ENCODE measurements at places on chromosomes 13 and 19. TPM values are rescaled to one million over a fixed set of nuclear protein-coding genes. Genes with fewer than 3 reads are reported as not detected.

The USHBP1 gene
- total RNA-seq: not detected

The LAIR1 gene
- total RNA-seq: 64.1 TPM

The DMPK gene
- 31.0 TPM for total RNA-seq

The PCDH17 gene
- not detected for total RNA-seq

DNA sequence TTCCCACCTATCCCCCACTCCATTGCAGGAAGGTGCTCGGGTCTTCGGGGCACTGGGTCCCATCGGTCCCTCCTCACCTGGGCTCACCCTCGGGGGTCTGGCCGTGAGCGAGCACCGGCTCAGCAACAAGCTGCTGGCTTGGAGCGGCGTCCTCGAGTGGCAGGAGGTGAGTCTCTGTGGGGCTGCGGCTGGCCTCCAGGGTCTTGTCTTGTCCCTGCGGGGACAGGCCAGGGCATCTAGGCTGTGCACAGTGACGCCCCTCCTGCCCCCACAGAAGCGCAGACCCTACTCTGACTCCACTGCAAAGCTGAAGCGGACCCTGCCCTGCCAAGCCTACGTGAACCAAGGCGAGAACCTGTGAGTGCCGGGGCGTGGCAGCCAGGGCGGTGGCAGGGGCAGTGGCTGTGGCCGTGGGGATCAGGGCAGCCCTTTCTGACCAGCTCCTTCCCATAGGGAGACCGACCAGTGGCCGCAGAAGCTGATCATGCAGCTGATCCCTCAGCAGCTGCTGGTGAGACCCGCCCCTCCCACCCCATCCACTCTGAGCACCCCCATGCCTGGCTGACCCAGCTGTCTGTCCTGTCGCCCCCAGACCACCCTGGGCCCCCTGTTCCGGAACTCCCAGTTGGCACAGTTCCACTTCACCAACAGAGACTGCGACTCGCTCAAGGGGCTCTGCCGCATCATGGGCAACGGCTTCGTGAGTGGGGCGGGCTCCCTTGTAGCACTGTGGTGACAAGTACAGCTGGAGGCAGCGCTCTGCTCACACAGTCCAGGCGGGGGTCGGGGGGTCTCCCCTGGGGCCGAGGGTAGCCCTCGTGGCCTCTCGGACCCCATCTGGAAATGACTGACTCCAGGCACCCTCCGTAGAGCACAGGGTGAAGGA, 3.7 kb downstream of the PTOV1 start:
- H3K4me3 ChIP-seq: no peak overlapping the region
- peaks cover 21% of the 10 kb centered on the region for H3K4me1 ChIP-seq
- H3K27me3 ChIP-seq: peaks cover 8% of the 10 kb centered on the region
- DNase-seq: no peak
- H3K36me3 ChIP-seq: no peaks in the 10 kb centered on the region
- H3K27ac ChIP-seq: no peak overlapping the region

DNA sequence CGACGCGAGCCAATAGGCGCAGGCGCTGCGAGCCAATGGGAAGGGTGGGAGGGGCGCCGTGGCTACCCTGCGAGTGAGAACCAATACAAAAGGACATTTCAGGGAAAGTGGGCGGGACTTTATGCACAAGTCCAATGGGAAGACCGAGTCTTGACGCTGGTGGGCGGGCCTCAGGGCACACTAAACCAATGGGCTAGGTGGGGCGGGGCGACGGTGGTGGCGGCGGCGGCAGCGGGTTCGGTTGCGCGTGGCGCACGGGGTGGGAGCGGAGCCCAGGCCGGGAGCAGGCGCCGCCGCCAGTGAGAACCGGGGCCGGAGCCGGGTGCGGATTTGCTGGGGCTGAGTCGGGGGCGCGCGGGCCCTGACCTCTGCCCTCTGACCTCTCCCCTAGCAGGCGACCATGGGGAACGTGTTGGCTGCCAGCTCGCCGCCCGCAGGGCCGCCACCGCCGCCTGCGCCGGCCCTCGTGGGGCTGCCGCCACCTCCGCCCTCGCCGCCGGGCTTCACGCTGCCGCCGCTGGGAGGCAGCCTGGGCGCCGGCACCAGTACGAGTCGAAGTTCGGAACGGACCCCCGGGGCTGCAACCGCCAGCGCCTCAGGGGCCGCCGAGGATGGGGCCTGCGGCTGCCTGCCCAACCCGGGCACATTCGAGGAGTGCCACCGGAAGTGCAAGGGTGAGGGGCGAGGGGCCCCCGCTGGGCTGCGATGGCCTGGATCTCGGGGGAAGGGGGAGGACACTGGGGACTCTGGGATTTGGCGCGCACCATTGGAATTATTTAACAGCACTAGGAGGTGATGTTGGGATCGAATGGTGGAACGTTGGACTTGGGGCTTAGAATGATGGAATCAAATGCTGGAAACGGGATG, at the start of gene TOMM40:
Gene TOMM40, plus strand, starts transcription at position 239 of the 867 bp plus-strand sequence. Its CDS starts 162 bp downstream, at position 401.
- peaks cover 34% of the 10 kb centered on the region for H3K36me3 ChIP-seq
- H3K4me3 ChIP-seq: peak within 1 kb of the TSS; percentile 90
- no peaks in the 10 kb centered on the region for H3K27me3 ChIP-seq
- H3K27ac ChIP-seq: peak within 1 kb of the TSS; percentile 91
- peaks cover 38% of the 10 kb centered on the region for H3K4me1 ChIP-seq

DNA sequence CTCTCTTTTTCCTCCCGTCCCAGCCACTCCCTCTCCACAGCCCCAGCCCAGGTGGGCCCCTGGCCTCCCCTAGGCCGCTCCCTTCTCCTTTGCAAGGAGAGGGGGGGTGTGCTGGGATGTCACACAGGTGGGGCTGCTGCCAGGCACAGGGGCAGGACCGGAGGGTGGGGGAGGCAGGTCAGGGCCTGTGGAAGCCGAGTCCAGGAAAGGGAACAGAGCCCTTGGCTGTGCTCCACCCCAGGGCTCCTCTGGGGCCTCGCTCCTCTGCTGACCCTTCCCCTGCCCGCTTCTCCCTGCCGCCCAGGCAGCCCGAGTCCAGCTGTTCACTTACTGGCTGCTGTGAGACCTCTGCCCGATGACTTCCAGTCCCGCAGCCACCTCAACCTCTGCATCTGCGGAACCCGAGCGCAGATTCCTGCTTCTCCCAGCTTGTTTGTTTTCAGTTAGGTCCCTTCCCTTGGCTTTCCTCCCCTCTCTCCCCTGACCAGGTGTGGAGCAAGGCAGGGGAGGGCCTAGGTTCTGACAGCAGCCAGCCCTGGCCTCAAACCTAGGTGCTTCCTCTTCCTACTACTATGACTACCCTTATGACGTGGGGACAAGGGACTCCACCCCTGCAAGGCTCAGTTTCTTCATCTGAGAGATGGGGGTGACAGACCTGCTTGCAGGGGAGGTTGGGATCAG, 850 bp upstream of the KLK11 start:
- H3K36me3 ChIP-seq: no peaks in the 10 kb centered on the region
- H3K27ac ChIP-seq: no peak overlapping the region
- H3K4me3 ChIP-seq: no peak overlapping the region
- H3K27me3 ChIP-seq: peaks cover 7% of the 10 kb centered on the region
- H3K4me1 ChIP-seq: no peaks in the 10 kb centered on the region

DNA sequence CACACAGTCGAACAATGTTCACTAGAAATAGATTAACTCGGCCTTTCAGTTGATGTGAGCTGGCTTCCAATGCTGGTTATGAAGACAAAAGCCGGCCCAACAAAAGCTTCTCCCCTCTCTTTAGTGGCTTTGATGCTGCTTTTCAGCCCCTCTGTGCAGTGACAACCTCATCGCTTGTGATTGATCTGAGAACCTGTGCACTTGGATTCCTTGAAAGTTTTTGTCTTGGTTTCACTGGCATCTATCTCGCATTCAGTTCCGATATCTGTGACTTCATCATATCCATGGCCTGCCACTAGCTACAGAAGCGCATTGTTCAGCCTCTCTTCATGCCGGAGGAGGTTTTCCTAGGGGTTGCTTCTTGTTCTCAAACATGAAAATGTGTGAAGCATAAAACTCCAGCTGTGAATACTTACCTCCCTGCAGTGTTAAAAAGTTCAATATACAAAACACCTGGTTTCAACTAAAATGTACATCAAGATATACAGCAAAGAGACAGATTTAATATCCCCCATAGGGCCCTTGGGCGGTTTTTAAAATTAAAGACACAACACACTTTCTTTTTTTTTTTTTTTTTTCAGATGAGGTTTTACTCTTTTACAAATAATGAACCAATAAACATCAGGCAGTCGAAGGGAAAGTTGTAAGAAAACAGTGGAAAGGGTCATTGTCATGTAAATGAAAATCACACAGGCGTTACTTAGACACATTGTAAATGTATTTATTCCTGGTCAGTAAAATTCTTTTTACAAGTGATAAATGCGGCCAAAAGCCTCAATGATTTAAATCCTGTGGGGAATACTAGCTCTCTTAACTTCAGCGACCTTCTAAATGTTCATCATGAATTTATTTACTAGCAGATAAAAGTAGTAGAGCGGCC, 1252.8 kb downstream of the EFNB2 start:
- H3K36me3 ChIP-seq: no peaks in the 10 kb centered on the region
- no peaks in the 10 kb centered on the region for H3K27me3 ChIP-seq
- no peak for DNase-seq
- no peaks in the 10 kb centered on the region for H3K4me1 ChIP-seq

DNA sequence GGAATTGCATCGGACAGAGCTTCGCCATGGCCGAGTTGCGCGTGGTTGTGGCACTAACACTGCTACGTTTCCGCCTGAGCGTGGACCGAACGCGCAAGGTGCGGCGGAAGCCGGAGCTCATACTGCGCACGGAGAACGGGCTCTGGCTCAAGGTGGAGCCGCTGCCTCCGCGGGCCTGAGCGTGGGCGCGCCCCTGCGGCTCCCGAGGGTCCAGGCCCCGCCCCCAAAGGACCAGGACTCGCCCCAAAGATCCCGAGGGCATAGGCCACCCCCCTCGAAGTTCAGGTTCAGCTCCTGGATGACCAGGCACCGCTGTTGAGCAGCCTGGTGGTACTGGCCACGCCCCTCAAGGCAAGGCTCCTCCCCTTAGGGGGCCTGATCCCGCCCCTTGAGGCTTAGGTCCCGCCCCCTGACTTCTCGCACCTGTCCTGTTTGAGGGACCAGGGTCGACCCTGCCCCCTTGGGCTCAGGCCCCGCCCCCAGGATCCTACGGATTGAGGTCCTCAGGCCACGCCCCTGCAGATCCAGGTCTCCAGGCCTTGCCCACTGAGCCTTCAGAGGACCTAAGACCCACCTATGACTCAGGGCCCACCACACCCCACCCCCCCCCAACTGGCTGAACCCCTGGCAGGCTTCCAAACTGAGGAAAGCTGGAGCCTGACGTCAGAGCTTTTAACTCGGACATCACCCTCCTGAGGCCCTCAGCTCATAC, 43.1 kb downstream of the CYP4F22 start:
- no peaks in the 10 kb centered on the region for H3K36me3 ChIP-seq
- peak overlapping the region; percentile 77 for H3K4me3 ChIP-seq
- H3K27ac ChIP-seq: peak overlapping the region; percentile 81
- peaks cover 28% of the 10 kb centered on the region for H3K4me1 ChIP-seq

DNA sequence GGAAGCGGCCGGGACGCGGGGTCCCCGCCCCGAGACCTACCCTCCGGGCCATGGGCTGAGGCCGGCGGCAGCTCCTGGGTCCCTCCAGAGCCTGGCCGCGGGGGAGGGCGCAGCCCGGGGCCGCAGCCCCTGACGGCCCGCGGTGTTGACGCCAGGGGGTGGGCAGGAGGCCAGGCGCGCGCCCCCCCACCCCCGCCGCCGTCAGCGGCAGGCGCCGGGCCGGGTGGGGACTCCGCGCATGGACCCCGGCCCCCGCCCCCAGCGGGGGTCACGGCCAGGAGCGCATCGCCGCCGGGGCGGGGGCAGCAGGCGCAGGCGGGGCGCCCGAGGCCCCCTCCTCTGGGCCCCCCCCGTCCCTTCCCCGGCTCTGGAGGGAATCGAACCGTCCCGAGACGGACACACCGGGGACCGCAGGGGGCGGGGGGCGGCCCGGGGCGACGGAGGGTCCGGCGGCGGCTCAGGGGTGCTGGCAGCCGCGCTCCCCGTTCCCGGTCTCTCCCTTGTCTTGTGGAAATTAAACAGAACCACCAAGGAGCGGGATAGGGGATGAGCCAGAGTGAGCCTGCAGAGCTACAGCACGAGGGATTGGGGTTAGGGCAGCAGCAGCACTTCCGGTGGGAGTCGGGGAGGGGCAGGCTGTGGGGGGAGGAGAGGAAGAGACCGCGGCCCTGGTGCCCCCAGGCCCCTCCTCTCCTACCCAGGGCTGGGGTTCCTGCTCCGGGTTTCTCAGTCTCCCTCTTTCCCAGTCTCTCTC, at the start of gene MEIS3:
Gene MEIS3, minus strand, starts transcription at position 498 of the 754 bp plus-strand sequence. Its CDS starts 446 bp downstream, at position 52.
- DNase-seq: no peak
- no peak within 1 kb of the TSS for H3K27ac ChIP-seq
- peaks cover 6% of the 10 kb centered on the region for H3K4me1 ChIP-seq
- peaks cover 1% of the 10 kb centered on the region for H3K36me3 ChIP-seq

DNA sequence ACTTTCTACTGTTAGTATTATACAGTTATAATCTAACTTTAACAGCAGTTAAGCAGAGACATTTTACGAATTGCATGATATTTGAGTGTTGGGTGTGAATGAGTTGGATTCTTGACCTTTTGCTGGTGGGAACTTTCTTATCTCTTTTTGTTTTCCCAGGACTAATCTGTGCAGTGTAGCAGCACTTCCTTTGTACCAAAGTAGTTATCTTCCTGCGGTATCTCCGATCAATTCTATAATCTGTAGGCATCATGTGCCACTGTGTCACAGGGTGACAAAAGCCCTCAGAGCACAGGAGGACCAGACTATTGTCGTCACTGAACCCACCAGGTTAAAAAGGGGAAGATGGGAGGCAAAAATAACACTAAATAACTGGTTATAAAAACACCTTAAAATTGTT, 823.5 kb downstream of the GPC5 start:
- no peak overlapping the region for H3K4me3 ChIP-seq
- H3K27ac ChIP-seq: no peak overlapping the region
- H3K27me3 ChIP-seq: no peaks in the 10 kb centered on the region

- no peak overlapping the region for H3K4me3 ChIP-seq
- no peaks in the 10 kb centered on the region for H3K36me3 ChIP-seq
- no peak for DNase-seq
- H3K4me1 ChIP-seq: no peaks in the 10 kb centered on the region
- H3K27me3 ChIP-seq: no peaks in the 10 kb centered on the region
- no peak overlapping the region for H3K27ac ChIP-seq
Observed at GRCh38 chr13:76148374-76148773, 512.2 kb downstream of the LMO7 start.

DNA sequence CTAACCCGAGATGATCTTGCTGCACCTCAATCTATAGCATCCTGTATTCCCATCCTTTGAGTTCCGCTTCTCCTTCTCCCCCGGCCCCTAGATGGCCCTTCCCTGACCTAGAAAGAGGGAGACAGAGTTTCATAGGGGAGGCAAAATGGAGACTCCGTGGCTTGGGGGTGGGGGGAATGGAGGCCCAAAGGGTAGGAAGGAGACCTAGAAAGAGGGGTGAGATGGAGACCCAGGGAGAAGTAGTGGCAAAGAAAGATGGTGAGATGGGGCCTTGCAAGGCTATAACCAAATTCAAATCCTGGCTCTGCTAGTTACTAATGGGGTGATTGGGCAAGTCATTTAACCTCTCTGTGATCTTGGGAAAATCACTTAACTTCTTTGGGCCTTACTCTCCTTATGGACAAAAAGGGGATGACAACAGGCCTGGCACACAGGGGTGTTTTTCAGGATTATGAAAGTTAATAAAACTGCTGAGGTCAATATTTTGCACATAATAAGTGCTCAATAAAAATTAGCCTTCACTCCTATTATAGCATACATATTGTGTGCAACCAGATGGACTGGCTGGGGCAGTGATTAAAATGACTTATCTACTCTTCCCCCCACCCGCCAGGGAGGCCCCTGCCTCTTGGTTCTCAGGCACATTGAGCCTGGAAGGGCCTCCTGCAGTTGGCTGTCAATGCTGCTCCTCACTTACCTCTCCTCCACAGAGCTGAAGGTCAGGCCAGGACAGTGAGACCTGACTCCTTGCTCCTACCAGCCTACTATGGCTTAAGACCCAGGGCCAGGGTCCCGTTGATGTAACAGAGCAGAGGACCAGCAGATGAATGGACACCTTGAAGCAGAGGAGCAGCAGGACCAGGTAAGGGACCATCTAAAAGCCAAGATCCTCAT, 633 bp downstream of the SPHK2 start:
- H3K4me1 ChIP-seq: peaks cover 56% of the 10 kb centered on the region
- DNase-seq: no peak
- H3K27me3 ChIP-seq: no peaks in the 10 kb centered on the region
- peak overlapping the region; percentile 98 for H3K4me3 ChIP-seq
- H3K36me3 ChIP-seq: peaks cover 56% of the 10 kb centered on the region
